ENCODE measurements at places on chromosomes 6 and 20.

DNA sequence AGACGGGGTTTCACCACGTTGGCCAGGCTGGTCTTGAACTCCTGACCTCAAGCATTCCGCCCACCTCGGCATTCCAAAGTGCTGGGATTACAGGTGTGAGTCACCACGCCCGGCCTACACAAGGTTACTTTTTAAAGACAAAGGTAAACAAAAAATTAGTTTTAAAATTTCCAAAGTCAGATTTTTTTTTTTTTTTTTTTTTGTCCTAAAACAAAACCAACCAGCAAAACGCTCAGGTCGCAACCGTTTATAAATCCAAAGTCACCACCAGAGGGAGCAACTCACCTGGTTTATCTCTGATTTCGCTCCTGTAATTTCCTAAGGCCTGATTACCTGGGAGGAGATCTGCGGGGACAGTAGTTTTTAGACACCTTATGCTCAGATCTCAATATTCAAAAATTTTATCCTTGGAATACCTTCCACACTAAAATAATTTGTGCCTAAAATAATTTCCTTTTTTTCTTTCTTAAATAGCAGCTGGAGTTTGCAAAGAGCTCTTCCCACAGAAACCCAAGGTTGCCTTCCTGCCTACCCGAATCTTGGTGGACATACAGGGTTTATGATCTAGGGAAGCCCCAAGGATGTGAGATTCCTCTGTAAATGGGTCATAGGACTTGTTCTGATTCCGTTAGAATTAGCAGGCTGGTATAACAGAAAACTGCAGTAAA is 19.8 kb upstream of the TREM1 start:
- no peak for DNase-seq

- no peak for DNase-seq
Measured at GRCh38 chr6:80341330-80341729, 234.9 kb downstream of the BCKDHB start.

DNA sequence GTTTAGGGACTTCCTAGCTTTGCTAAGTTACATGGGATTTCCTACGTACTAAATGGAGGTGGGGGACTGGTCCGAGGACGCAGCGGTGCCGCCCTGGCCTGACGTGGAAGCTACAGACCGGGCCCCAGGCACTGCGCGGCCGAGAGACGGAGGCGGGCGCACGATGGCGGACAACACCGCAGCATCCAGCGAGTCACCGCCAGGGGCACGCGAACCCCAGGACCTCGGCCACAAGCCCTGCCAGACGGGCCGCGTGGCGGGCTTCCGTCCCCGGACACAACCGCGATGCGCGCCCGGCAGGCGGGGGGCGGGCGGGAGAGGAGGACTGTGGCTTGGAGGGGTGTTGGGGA is 1516.9 kb upstream of the DEFB115 start:
- DNase-seq: no peak

DNA sequence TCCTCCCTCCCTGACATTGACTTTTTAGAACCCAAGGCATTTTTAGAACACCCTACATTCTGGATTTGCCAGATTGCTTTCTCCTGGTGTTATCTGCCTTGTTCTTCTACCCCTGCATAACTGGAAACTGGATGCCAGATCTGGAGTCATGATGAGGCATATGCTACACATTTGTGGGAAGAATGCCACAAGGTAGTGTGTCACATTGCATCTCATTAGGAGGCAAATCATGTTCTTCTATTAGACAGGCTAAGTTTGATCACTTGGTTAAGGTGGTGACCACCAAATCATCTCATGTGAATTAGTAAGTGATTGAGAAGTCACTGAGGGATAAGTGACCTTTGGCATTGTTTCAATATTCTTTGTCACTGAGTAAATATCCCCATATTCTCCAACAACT is 12.9 kb upstream of the NKX2-2 start:
- DNase-seq: no peak

GRCh38 chr20:3927486-3928291 is 38.5 kb downstream of the PANK2 start:
- DNase-seq: no peak

DNA sequence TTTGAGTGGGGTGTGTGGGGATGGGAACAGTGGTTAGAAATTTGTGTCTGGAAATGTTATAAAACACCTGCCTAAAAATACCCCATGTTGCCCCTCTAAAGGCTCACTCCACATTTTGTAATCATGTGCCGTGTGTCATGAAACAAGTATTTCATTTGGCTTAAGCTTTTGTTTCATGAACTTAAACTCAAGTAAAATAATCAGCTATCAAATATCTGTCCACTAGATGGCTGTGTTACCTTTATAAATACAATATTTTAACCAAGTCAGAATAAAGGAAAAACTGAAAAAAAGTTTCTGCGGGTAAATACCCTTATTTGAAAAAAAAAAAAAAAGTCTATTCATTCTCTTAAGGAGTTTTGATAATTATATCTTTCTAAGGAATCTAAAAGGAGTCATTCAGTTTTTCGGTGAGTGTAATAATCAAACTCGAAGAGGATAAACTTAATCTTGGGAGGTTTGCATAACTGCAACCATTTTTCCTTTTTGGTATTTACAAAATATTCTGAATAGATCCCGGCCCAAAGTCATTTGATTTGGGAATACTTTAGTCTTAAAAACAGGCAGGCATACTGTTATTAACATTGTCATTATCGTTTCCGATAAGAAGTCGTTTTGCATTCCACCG is 29.9 kb upstream of the MTRF1L start:
- DNase-seq: no peak

- no peak for DNase-seq
Measured at GRCh38 chr6:11700118-11700718, 78.4 kb downstream of the ADTRP start.

DNA sequence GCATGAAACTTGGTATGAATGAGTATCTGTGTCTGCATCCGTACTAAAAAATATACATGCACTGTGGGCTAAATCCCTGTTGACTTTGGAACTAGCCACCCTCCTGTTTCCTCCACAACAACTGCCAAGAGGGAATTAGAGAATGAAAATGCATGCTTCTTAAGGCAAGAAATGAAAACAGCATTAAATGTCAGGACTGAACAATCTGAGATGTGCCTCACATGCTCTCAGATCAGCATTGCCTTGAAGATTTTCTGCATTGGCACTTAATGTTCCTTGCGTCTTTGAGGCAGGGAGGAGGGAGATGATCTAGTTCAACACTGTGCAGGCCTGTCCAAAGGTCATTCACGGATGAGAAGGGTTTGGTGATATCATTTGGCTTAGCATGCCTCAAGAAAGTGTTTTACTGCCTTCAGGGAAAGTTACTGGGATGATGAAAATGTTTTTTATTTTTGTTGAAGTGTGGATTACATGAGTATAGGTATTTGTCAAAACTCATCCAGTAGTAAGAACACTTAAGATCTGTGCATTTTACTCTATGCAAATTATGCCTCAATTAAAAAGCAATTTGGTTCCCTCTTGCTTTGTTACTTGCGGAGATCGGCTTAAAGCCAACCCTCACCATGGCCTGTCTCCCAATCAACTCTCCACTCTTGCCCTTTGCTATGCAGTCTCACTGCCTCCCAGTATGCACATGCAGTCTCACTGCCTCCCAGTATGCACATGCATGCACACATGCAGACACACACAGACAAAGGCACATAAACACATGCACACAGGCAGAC is 47.5 kb upstream of the RIN2 start:
- no peak for DNase-seq

DNA sequence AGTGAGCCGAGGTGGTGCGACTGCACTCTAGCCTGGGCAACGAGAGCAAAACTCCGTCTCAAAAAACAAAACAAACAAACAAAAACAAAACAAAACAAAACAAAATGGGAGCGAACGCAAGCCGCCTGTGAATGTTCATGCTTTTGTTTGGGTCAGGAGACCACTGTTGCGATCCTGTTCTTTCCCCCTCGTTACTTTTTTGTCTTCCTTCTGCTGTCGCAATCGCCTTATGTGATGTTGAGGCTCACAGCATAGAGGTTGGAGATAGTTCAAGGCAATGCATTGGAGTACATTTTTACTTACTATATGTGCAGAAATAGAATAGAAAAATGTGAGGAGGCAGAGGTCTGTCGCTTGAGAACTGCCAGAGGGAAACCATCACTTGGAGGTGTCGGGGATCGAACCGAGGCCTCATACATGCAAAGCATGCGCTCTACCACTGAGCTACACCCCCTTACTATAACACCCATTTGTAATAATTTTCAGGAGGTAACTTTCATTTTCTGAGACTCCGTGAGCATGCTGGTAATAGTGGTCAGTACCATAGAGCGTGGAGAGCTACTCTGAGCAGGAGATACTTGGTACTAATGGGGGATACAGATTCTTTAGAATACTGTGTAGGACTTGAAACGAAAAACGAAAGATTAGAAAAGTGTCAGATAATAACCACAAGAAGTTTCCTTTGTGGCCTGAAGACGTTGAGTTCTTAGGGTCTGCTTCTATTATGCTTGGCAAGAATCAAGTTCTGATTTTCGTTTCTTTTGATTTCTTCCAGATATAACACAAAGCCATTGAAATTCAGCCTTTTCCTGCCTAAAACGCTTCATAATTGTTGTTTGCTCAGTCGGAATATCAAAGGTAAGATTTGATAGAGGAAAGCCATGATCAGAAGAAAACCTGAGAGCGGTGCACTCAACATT is 121.1 kb downstream of the TRIM27 start:
- DNase-seq: no peak

DNA sequence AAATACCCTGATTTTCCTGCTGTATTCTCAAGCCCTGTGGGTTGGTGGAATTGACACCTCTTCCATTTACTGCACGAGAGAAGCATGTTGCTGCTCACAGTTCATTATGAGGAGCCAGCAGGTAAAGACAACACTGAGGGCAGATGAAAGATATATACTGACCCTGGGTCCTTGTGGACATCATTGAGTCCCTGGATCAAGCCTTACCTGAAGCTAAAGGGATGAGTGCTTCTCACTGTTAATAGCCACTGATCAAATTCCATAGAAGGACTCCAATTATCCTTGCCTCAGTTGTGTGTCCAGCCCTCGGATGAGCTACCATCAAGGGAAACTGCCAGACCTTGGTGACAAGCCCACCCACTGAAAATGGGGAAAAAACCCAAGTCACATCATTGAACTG is 7.7 kb upstream of the SIGLEC1 start:
- no peak for DNase-seq

DNA sequence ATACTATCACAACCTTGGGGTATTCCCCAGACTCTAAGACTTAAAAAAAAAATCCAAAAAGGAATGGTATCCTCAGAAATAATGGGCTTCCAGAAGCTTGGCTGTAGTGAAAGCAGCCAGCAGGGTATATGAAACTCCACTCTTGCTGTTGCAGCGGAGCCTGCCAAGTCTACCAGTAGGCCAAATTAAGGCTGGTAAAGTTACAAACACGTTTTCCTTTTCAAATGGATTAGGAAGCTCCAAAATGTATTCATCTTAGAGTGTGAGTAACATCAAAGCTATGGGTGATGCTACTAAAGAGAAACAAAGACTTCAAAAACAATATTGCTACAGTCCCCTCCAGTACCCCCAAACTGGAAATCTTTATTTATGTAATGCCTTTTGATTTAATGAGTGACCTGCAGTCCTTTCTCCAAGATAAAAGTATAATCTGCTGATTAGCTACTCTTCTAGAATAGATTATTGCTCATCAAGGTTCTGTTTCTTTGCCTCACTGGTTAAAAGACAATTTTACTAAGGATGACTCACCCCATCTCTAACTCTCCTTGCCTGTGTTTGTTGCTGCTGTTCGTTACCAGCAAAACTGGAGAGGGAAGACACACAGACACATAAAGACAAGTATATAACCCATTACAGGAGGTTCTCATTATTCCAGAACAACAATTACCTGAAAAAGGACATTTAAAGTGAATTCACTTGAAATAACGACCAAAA is 84.9 kb downstream of the BTBD9 start:
- DNase-seq: no peak

DNA sequence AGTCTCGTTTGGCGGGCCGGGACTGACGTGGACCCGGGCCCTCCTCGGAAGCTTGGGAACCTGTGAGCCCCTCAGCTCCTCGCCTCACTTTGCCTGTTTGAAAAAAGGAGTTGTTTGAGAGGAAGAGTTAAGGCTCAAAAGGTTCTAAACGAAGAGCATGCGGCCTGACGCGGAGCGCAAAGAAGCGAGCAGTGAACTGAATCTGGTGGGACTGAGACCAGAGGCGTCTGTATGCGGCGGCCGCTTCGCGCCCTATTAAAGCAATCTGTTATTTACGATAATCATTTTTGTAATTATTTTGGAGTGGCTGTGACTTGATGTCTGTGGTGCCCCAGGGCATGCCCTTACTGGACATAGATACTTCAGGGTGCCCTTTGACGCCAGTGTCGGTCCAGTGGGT is 3.3 kb upstream of the TFAP2C start:
- DNase-seq: no peak

DNA sequence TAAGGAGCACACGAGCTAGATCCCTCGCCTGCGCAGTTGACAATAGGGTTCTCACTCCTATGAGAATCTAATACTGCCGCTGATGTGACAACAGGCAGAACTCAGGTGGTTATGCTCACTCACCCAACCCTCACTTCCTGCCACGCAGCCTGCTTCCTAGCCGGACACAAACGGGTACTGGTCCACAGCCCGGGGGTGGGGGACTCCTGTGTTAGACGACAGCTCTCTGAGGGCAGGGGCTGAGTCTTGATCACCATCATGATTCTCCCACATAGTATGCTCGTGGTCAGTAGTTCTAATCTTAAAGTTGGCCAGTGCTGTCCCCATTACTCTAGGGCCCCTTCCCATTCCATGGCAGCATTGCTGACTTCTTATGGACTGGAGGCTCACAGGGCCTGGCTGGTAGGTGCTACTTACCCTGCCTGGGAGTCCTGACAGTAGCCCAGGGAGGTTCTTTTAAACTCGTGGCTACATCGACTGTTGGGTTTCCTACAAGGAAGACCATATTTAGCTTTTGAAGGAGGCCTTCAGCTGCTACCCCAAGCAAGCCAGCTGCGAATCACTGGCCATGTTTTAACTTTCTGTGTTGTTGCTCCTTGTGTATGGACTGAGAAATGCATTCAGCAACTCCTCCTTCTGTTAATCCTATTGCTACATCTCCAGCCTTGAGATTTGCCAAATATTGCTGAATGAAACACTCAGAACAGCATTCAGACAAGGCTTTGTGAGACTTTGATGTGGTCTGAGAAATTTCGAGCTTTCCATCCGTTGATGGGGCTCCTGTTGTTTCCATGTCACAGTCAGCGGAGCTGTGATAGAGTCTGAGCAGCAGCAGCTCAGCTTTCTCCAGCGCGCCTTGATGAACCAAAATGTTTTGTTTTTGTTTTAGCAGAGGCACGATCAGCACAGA is 300.3 kb downstream of the NRN1 start:
- DNase-seq: no peak

DNA sequence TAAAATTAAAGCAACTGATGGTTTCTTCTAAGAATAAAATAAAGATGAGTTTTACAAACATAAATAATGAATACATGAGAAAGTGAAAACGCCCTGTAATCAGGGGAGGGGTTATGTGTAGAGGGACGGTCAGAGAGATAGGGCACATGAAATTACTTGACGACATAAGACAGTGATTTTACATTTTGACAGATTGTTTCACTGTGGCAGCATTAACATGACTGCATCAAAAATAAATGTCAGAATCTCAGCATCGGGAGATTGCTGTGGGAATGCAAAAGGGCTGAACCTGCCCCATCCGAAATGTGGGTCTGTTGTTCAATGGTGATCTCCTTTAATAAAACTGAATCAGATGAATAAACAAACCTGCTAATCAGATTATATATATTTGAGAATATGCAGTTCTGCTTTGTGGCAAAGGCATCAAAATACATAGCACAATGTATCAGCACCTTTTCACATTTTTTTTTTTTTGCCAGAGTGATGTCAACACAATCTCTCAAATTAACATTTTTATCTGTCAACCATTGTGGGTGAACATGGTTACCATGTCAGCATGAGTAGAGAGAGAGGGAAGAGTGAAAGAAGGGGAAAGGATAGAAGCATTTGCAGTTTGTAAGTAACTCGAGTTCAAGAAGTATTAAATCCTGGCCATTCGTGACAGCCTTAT is 177.1 kb upstream of the MAN1A1 start:
- no peak for DNase-seq

Data from activated T-helper 1 cell treated with Interleukin-2 at 50 U/mL for 16 hours (primary cell).